ENCODE measurements at places on chromosomes 12 and 14.

GRCh38 chr14:76829650-76830421, 3.6 kb downstream of the LRRC74A start:
- DNase-seq = no peak

DNA sequence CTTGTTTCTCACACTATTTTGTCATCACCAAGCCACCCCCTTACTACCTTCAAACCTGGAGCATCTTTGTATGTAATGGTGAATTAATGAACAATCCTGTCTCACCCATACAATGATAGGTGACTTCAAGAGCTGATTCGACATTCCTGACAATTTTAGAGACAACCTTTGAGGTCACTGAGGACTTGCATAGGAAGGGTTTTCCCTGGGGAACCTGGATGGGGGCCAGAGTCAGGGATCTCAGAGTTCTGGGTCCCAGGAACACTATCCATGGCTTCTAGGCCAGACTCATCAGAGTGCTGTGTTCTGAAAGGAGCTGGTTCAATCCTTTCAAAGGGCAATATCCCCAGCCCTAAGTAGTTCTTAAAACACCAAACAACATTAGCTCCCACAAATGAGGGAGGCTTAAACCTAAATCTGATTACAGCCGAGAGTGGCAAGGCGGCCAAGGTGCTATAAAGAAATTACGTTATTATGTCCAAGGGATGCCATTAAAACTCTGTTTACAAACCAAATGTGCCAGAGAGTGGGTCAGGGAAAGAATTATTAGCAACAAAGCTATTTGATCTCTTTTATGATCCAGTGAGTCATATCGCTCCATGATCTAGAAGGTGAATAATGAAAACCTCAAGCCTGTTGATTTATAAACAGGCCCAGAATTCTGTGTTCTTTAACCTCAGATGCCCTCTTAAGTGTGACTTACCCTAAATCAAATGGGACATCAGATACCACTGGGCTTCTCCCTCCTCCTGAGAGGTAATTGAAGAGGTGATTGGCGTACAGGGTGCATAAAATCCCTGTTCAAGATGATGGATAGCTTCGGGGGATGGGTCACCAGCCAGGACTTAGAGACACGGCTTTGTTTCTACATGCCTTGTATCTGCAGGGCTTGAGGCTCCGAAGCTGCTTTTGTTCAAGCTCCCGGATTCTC, 230.2 kb upstream of the TBX3 start:
- DNase-seq = peak; percentile 22

DNA sequence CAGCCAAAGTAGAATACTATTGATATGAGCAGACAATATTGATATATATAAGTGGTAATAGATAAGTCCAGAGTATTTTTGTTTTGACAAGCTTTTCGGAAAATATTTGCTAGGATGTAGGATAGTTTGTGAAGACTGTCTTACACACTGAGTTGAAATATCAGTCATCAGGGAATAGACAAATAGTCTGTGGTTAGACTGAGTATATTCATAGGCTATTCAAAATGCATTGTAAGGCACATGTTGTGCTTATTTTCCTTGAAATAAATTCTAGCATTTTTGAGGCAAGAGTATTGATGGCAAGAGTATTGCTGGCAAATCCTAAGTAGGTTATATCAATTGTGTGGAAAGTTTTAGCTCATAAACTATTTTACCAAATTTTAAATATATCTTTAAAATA, 201.1 kb downstream of the LRIG3 start:
- no peak for DNase-seq

- no peak for DNase-seq
These were observed 213.7 kb upstream of the NPAS3 start for GRCh38 chr14:32724867-32725471.
